Left colon (tissue), 2 donors: ENCODE measurements at places on chromosomes 3 and 15. TPM values are rescaled to one million over a fixed set of nuclear protein-coding genes. Genes with fewer than 3 reads are reported as not detected.

GRCh38 chr3:192373032-192373431 is 354.3 kb downstream of the FGF12 start:
- DNase-seq, result no peak

DNA sequence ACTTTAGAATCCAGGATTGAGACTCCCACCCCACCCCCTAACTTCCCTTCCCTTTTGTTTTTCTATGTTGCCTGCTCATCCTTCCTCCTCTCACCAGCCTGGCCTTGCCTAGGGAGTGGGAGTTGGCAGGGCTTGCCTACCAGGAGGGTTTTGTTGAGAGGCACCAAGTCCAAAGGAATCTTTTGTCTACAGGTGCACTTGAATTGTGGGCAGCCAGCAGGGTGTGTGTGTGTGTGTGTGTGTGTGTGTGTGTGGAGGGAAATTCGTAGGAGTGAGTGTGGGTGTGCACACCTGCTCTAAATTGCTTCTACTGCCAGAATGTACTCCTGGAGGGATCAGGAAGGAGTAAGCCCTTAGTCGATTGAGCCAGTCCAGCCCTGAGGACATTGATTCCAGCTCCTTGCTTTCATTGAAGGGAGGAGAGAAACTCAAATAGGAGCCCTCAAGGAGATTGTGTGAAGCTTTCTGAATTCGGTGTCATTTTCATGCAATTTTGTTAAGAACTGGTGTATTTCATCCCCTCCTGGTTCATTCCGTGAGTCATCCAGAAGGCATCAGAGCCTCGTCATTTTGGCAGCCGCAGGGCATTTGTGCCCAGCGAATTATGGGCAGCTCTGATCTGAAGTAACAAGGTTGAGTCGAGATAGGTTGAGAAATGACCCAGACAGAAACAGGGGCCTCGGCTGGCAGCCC is 112.1 kb downstream of the SLCO3A1 start:
- no peak for DNase-seq

STRA6 gene
- total RNA-seq, result not detected

DNA sequence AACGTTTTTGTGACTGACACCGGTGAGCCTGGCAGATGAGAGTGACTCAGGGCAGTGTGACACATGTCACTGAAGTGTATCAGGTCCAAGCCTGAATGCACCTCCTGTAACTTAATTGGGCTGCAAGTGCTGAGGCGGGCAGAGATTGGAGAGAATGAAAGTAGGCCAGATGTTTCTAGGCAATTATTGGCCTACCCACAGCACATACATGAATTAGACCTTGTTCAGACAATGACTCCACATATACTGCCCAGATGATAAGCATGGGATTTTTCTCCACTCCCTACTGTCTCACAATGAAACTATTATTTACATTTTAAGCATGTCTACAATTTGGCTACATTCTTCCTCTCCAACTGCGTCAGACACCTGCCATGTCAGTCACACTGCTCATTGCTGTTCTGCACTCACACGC is 187.3 kb upstream of the ZNF385D start:
- DNase-seq, result no peak

GRCh38 chr15:68642491-68642845 is 63.7 kb downstream of the CORO2B start:
- no peak for DNase-seq

DNA sequence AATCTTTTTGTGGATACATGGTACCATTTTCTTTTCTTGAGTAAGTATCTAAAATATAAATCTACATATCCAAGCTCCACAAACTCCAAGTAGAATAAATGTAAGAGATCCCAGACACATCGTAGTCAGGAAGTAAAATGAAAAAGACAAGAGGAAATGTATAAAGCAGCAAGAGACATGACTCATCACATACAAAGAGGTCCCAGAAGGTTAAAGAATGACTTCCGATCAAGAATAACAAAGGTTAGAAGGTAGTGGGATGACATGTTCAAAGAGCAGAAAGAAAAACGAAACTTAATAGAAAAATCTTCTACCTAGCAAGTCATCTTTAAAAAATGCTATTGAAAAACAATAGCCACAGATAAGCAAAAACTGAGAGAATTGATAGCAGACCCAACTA is 705.8 kb downstream of the NR2F2 start:
- DNase-seq, result no peak

DNA sequence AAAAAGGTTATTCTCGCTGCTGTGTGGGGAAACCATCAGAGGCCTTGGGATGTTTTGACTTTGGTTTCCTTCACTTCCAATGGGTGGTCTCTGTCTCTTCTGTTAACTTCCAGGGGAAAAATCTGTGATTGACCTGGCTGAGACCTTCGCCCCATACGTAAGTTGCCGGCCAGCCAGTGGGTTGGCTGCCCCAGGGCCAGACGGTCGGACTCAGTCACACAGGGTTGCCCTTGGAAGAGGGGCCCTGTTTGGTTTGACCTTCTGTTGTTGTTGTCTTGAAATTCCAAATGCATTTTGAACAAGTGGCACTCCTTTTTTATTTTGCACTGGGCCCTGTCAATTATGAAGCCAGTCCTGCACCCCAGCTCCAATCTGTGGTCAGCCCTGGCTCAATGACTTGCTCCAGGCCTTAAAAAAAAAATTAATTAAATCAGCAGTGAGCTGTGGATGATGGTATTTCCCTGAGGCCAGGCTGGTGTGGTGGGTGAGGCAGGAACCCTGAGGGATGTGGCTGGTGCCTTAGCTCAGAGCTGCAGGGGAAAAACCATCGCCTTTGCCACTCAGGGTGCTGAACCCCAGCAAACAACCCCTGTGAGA is 4.5 kb downstream of the FAM107A start:
- no peak for DNase-seq

- no peak for DNase-seq
Measured at GRCh38 chr15:84112025-84112424, 123.5 kb upstream of the GOLGA6L4 start.

SLC28A2 gene
- total RNA-seq, result 39.0 TPM

CAPN3 gene
- 12.9 TPM for total RNA-seq

RNF168 gene
- 22.1 TPM for total RNA-seq
